Tibial artery (tissue), 4 donors: ENCODE measurements at places on chromosomes 2 and 18.

DNA sequence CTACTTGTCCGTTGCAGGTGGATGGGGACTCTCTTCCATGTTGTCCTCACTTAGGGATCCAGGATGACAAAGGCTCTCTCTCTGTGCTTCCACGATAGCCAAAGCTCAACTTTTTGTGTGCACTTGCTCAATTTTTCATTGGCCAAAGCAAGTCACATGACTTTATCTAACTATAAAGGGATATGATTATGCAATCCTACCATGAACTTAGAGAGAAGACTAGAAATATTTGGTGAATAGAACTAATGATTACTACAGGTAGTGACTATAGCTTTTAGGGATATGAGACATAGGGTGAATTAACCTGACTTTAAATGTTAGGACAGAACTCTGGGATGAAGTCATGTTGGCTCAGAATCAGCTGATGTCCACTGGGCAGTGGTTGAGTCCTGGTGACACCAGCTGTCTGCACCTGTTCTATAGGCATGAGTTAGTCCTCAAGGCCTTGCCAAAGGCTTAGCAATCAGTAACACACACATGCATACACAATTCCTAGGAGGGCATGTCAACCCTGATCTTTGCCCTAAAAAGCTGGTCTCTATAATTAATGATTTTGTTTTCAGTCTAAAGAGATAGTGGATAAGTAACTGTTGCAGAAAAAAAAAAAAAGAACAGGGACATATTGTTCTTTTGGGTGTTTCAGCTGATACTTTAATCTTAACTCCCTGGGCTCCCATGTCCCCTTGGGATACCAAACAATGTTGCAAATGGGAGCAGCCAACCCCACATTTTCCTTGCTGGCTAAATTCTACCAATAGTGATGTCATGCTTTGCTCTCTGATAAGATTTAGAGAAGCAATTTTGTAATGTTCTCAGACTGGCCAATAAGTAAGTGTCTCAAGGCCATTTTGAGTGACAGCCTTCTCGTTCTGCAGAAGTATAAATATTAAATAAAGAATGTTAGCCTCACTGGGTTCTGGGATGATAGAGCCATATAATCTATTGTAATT, 12.5 kb upstream of the HK2 start:
- H3K27me3 ChIP-seq = no peaks in the 10 kb centered on the region
- DNase-seq = no peak
- no peak overlapping the region for H3K4me3 ChIP-seq
- H3K27ac ChIP-seq = no peak overlapping the region
- no peaks in the 10 kb centered on the region for H3K36me3 ChIP-seq

- H3K27ac ChIP-seq = no peak overlapping the region
- no peak for DNase-seq
- no peaks in the 10 kb centered on the region for H3K27me3 ChIP-seq
Measured at GRCh38 chr18:323253-323622, 55.4 kb upstream of the THOC1 start.

DNA sequence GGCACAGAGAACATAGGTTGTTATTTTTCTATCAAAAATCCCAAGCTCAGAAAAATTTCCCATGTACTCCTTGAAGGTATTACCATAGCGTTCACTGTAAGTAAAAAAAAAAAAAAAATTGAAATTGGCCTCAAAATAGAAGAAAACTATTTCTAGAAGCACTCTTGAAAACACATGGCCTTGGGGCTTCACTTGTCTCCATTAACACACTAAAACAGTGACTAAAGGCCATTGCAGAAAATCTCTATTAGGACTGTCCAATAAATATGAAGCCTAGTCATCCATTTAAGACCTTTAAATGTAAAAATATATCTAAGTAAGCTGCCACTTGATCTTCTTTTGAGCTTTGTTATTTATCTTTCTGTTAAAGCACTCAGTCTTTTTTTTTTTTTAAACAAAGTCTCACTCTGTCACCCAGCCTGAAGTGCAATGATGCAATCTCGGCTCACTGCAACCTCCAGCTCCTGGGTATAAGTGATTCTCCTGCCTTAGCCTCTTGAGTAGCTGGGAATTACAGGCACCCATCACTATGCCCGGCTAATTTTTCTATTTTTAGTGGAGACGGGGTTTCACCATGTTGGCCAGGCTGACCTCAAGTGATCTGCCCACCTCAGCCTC, 35.8 kb downstream of the CCDC68 start:
- no peaks in the 10 kb centered on the region for H3K27me3 ChIP-seq
- H3K36me3 ChIP-seq = no peaks in the 10 kb centered on the region
- H3K4me1 ChIP-seq = no peaks in the 10 kb centered on the region

DNA sequence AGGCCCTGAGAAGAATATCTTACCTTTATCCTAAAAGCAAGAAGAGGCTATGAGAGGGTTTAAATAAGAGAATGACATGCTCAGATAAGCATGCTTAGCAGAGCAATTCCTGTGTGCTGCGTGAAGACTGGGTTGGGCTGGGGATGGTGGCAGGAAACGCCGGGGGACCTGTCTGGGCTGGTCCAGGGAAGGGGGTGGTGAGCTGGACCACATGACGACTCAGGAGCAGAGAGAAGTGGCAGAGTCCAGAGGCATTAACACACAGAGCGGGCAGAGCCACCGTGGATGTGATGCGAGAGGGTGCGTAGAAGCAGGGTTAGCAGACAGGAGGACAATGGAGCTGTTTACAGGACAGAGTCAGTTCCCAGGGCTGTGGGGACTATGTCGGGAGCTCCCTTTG, 84.5 kb downstream of the ZBTB7C start:
- H3K36me3 ChIP-seq = no peaks in the 10 kb centered on the region
- peaks cover 9% of the 10 kb centered on the region for H3K4me1 ChIP-seq
- H3K4me3 ChIP-seq = no peak overlapping the region
- no peak overlapping the region for H3K27ac ChIP-seq
- H3K27me3 ChIP-seq = no peaks in the 10 kb centered on the region

DNA sequence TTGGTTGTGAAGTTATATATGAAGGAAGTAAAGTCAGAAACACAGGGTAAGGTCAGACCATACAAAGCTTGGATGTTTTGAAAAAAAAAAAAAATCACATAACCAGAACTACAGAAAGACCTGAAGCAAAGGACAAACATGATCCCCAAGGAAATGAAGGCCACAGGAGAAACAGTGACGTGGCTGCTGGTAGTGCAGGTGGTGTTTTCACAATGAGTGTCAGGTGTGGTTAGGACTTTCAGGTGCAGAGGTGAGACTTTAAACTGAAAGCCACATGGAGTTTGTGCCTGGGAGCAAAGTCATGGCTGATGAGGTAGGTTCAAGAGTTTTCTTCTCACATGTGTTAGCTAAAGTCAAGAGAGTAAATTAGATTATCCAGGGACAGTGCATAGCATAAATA, 270.7 kb downstream of the PIEZO2 start:
- no peak overlapping the region for H3K4me3 ChIP-seq
- H3K27ac ChIP-seq = no peak overlapping the region
- no peaks in the 10 kb centered on the region for H3K27me3 ChIP-seq

- H3K4me3 ChIP-seq = no peak overlapping the region
- H3K4me1 ChIP-seq = no peaks in the 10 kb centered on the region
- no peak for DNase-seq
- H3K27ac ChIP-seq = no peak overlapping the region
- H3K27me3 ChIP-seq = no peaks in the 10 kb centered on the region
Measured at GRCh38 chr2:23211987-23212583, 172.9 kb upstream of the KLHL29 start.

DNA sequence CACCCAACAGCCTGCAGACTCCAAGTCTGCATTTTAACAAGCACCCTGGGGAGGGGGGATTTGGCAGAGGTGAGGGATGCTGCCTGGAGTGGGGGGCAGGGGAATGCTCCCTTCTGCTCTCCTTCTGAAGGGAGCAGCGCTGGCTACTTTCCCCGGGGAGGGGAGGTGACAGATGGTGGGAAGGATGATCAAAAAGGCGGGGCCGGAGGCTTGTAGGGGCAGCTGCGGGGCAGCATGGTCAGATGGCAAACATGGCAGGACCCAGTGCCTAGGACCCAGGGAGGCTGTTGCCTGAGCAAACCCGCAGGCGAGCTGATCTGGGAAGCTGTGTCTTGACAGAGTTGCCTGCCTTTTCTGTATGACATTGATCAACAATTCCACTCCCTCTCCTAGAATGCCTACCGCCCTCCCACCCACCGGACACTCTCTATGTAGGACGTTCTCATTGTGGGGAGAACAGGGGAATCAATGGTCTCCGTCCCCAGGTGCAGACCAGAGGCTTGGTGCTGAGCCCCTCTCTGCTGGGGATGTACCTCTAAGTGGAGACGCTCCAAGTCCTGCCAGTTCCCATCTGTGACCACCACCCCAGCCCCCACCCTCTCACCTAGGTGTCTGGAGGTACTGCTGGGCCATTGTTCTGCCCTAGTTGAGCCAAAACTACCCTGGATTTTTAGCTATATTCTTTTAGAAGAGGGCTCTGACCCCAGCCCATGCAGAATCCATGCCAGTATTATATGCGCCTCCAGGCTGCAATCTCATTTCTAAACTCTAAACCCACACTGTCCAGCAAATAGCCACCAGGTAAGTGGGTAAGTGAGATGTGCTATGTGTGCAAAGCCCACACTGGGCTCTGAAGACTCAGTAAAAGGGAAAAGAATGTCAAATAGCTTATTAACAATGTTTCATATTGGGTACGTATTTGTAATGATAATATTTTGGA, 89.7 kb upstream of the SEC11C start:
- no peaks in the 10 kb centered on the region for H3K36me3 ChIP-seq
- no peak overlapping the region for H3K4me3 ChIP-seq
- DNase-seq = no peak
- peaks cover 52% of the 10 kb centered on the region for H3K4me1 ChIP-seq

GRCh38 chr2:1070601-1071000, 120.0 kb downstream of the SNTG2 start:
- no peaks in the 10 kb centered on the region for H3K27me3 ChIP-seq
- H3K4me3 ChIP-seq = no peak overlapping the region
- no peaks in the 10 kb centered on the region for H3K36me3 ChIP-seq
- no peak for DNase-seq

GRCh38 chr2:54629914-54630857, 93.3 kb upstream of the EML6 start:
- H3K36me3 ChIP-seq = peaks cover 69% of the 10 kb centered on the region
- H3K4me1 ChIP-seq = peaks cover 26% of the 10 kb centered on the region
- H3K27ac ChIP-seq = no peak overlapping the region
- peak; percentile 64 for DNase-seq

- H3K27me3 ChIP-seq = no peaks in the 10 kb centered on the region
- H3K27ac ChIP-seq = peak overlapping the region; percentile 3
- H3K4me1 ChIP-seq = peaks cover 40% of the 10 kb centered on the region
Measured at GRCh38 chr2:200319548-200320337, 13.2 kb downstream of the SPATS2L start.

- DNase-seq = peak; percentile 63
- no peaks in the 10 kb centered on the region for H3K4me1 ChIP-seq
- H3K36me3 ChIP-seq = no peaks in the 10 kb centered on the region
Measured at GRCh38 chr2:173884025-173884802, 81.0 kb downstream of the SP3 start.
